ENCODE measurements at places on chromosomes 2 and 18.

DNA sequence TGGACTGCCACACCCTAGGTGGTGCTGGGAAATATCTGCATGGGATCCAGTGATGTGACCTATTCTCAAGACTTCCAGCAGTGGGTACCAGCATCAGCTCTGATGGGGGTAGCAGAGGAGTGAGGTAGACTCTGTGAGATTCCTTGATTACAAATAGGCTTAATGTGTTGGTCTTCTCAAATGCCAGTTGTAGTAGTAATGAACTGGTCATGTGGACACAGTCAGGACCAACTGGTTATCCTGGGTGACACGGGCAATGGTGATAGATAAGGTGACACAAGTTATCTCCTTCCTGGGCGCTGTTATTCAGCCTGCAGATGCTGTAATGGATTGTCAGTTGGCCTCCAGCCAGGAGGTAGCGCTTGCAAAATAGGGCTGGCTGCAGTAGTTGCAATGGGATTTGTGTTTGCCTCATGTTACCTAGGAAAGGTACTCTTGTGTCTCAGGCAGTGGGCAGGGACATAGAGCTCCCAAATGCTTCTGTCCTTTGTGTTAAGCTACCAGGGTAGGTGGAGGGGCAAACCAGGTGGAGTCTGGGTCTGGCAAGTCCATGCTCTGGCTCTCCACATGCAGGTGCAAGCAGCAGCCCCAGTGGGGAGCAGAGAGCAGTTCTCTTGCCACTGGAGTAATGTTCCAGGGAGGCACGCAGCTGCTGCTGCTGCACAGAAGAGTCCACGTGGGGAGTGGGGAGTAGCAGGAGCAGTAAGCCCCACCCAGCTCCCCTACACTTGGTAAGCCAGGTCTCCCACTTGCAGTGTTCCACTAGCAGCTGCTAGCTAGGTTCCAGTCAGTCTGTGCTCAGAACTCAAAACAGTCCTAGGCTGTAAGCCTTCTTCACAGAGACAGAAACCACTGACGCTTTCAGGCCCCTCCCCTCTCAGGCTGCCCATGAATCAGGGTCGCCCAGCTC is 505.4 kb upstream of the DDX18 start:
- no peak for DNase-seq

GRCh38 chr2:140998577-140998976 is 1132.2 kb downstream of the LRP1B start:
- no peak for DNase-seq

- no peak for DNase-seq
Observed at GRCh38 chr18:10100196-10100595, 186.4 kb downstream of the VAPA start.

DNA sequence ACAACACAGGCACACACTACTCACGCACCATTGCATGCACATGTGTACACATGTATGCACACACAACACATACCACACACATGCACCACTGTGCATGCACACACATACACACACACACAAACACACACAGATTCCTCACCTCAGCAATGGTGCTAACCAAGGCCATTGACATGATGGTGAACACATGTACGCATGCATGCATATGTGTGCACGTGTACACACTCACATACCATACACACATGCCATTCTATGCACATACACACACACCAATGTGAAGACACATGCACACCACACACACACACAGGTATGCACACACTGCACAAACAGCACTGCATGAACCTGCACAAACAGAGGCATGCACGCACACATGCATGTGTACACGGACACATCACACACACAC is 976.0 kb downstream of the DCDC2C start:
- no peak for DNase-seq

DNA sequence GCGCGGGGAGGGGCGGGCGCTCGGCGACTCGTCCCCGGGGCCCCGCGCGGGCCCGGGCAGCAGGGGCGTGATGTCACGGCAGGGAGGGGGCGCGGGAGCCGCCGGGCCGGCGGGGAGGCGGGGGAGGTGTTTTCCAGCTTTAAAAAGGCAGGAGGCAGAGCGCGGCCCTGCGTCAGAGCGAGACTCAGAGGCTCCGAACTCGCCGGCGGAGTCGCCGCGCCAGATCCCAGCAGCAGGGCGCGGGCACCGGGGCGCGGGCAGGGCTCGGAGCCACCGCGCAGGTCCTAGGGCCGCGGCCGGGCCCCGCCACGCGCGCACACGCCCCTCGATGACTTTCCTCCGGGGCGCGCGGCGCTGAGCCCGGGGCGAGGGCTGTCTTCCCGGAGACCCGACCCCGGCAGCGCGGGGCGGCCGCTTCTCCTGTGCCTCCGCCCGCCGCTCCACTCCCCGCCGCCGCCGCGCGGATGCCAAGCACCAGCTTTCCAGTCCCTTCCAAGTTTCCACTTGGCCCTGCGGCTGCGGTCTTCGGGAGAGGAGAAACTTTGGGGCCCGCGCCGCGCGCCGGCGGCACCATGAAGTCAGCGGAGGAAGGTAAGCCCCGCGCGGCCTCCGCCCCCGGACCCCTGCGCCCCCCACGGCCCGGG is at the start of gene NFATC1:
TSS of gene NFATC1 (plus strand) at position 170 of the 644 bp plus-strand sequence. CDS start at position 465, 295 bp downstream.
- DNase-seq, result peak; percentile 90
